ENCODE measurements at places on chromosomes 3 and 15.

DNA sequence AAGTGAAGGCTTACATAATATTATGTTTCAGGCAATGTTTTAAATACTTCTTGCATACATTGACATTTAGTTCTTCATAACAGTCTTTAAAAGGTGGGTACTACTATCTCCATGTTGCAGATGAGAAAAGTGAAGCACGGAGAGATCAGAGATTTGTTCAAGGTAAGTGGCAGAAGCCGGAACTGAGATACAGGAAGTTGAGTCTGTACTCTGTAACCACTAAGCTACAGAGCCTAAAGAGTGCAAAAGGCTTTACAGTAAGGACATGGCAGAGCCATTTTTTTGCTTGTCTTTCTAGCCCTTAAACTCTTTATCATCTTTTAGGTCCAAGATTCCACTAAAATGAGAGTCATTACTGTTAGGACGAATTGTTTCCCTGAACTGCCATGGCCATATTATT is 186.5 kb upstream of the PEX5L start:
- no peak for DNase-seq

GRCh38 chr3:184344579-184345316 is 7.3 kb downstream of the FAM131A start:
- no peak for DNase-seq

- DNase-seq = peak; percentile 34
Measured at GRCh38 chr15:40354408-40355171, 3.4 kb upstream of the DISP2 start.

GRCh38 chr3:35200056-35200455 is 439.3 kb upstream of the ARPP21 start:
- DNase-seq = no peak

GRCh38 chr3:22284559-22284958 is 533.5 kb upstream of the ZNF385D start:
- no peak for DNase-seq

GRCh38 chr3:194872669-194872977 is 186.9 kb downstream of the FAM43A start:
- DNase-seq = peak; percentile 82

GRCh38 chr3:155420881-155421486 is 127.5 kb upstream of the STRIT1 start:
- DNase-seq = no peak

DNA sequence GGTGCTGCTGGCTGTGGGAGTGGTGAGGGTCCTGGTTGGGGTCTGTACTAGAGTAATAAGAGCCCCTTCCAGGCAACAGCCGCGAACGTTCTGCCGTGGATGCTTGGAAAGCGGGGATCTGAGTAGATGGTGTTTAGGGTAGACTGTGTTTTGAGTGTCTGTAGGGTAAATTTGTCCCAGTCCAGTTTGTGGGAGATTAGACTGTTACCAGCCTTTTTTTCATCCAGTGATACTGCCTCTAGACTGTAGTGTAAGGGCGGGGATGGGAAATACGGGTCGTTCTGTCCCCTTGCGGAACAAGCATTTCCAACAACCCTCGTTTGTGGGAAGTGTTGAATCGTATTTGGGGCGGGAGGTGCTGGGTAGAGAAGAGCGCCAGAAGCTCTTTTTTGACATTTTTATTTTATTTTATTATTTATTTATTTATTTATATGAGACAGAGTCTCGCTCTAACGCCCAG is 424 bp downstream of the HAUS2 start:
- peak; percentile 24 for DNase-seq

GRCh38 chr3:122858373-122858772 is 63.5 kb downstream of the SLC49A4 start:
- DNase-seq = peak; percentile 29

DNA sequence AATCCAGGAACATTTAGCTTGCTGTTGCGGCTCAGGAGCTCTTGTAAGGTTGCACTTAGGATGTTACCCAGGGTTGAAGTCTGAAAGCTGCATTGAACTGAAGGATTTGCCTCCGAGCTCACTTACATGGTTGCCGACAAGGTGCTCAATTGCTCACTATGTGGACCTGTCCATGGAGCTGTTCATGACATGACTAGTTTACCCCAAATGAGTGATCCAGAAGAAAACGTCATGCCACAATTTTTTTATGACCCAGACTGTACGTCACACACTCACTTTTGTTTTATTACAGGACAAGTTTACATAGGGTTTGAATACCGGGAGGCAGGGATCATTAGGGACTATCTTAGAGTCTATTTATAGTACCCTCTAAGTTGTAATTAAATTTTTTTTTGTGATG is 21.0 kb upstream of the CLDN11 start:
- no peak for DNase-seq
